ENCODE measurements at places on chromosomes 2 and 18. TPM values are rescaled to one million over a fixed set of nuclear protein-coding genes. Genes with fewer than 3 reads are reported as not detected.
A peak's percentile ranks its signal among the peaks of the same experiment; 100 is the strongest.

The CXCR1 gene
- 0.28 TPM for total RNA-seq

DNA sequence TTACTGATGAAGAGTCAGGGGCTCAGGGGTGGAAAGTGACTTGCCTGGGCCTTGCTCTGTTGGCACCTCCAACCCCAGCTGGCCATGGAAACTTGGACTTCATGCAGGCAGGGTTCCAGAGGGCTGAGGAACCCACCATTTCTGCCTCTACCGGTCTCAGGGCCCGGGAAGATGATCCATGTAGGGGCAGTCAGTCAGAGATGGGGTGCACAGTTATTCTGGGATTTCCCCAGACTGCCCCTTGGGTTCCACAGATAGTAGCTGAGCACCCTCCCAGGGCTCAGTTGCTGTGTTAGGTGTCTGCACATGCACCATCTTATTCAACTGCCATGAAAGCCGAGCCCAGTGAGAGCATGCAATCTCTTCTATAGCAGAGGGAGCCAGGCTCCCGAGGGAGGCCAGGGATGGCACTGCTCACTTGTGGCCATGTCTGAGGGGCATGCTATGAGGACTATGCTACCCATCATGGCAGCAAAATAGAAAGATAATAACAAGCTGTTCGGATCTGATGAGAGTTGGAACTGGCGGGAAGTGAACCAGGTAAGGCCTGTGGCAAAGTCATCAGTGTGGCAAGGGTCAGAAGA is 37.3 kb downstream of the RHOB start:
- no peak for DNase-seq

The SOWAHC gene
- 0.29 TPM for total RNA-seq

DNA sequence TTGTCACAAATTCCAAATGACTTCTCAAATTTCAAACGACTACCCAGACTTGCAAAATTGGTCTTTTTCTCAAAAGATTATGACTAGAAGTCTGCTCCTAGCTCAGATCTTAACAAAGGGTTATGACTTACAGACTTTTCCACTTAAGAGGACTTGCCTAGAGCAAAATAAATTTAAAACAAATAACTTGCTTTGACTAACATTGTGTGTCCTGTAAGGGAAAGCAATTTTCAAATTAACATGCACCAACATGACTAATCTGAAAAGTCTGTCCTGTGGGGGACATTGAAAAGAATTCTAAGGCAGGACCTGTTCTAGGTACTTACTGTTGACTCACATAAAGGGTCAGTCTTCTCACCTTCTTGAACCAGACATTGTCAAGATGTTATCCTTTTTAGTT is 53.5 kb upstream of the TMEM200C start:
- DNase-seq: no peak

DNA sequence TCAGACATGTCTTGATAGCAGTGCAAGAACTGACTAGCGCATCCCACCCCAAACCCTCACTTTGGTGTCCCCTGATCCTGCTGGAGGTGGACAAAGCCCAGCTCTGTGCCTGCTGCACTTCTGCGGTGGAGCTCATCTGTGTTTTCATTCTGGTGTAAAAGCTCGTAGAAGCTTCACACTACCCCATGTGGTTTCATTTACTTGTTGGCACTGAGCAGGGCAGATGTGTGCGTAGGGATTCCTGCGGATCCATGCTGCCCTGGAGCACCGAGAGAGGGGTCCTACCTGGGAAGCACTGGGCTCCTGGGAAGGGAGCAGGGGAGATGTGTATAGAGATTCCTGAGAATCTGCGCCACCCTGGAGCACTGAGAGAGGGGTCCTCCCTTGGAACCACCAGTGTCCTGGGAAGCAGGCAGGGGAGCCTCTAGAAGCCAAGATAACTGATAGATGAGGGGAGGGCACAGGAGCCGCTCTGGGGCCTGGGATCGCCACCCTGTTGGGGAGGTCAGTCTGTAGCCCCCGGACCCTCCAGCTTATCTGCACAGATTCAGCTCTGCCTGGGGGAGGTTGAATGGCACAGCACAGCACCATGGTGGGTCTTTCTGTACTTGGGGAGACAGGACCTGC is 106.9 kb upstream of the OTOS start:
- DNase-seq: no peak

The ZSWIM2 gene
- not detected for total RNA-seq

GRCh38 chr2:120770641-120771040 is 35.0 kb downstream of the GLI2 start:
- DNase-seq: no peak

- DNase-seq: no peak
Measured at GRCh38 chr2:138492160-138492559, 9.4 kb upstream of the SPOPL start.

The SERPINB3 gene
- total RNA-seq: not detected

The SMAD4 gene
- 67.3 TPM for total RNA-seq

GRCh38 chr18:47985866-47986265 is 55.4 kb upstream of the SMAD2 start:
- no peak for DNase-seq

The COLEC11 gene
- total RNA-seq: not detected

DNA sequence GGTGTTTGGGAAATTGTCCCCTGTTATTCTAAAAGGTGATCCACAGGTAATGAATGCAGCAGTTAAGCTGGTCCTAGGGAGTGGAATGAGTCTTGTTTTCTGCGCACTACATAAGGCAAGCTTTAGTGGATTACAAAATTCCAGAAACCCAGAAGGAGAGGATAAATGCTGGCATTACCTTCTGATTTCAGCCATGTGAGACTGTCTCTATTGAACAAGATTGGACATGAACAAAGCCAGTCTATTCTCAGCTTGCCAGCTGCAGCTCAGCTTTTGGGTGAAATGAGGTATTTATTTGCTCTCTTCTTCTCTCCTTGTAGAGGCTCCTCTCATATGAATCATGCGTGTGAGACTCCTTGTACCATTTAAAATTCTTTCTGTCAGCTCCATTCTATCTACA is 944.9 kb downstream of the CNTNAP5 start:
- no peak for DNase-seq

DNA sequence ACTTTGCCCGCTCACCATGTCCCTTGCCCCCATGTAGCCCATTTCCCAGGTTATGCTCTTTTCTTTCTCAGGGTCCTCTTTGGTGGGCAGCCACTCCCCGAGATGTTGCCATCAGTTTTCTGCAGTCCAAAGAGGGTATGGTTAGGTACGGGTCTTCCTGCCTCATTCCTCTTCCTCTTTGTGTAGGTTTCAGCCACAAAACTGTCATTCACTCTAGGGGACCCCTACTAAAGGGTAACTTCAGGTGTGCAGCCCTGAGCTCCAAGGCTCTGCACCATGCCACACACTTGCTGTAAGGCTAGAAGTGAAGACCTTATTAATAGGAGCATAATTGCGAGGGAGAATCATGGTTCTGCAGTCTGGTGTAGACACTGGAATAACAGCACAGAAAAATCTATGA is 99.8 kb upstream of the ZNF397 start:
- DNase-seq: no peak

The SERPINB4 gene
- total RNA-seq: not detected

GRCh38 chr18:77014538-77014937 is 118.0 kb downstream of the MBP start:
- no peak for DNase-seq

GRCh38 chr2:28652217-28652616 is 99.4 kb upstream of the PPP1CB start:
- no peak for DNase-seq

The MAPK4 gene
- not detected for total RNA-seq

GRCh38 chr2:239006622-239007285 is 158.9 kb downstream of the TWIST2 start:
- DNase-seq: peak; percentile 44
